Kidney (tissue), 22 donors: ENCODE measurements at places on chromosomes 6 and 20. TPM values are rescaled to one million over a fixed set of nuclear protein-coding genes. Genes with fewer than 3 reads are reported as not detected.

- no peak for DNase-seq
Observed at GRCh38 chr20:41152108-41152757, 14.9 kb downstream of the PLCG1 start.

GRCh38 chr6:34236443-34237315 is at the start of gene HMGA1:
Gene HMGA1 (plus strand): TSS chr6:34236873. CDS start chr6:34240781, 3,908 bp downstream.
- peak; percentile 94 for DNase-seq

DNA sequence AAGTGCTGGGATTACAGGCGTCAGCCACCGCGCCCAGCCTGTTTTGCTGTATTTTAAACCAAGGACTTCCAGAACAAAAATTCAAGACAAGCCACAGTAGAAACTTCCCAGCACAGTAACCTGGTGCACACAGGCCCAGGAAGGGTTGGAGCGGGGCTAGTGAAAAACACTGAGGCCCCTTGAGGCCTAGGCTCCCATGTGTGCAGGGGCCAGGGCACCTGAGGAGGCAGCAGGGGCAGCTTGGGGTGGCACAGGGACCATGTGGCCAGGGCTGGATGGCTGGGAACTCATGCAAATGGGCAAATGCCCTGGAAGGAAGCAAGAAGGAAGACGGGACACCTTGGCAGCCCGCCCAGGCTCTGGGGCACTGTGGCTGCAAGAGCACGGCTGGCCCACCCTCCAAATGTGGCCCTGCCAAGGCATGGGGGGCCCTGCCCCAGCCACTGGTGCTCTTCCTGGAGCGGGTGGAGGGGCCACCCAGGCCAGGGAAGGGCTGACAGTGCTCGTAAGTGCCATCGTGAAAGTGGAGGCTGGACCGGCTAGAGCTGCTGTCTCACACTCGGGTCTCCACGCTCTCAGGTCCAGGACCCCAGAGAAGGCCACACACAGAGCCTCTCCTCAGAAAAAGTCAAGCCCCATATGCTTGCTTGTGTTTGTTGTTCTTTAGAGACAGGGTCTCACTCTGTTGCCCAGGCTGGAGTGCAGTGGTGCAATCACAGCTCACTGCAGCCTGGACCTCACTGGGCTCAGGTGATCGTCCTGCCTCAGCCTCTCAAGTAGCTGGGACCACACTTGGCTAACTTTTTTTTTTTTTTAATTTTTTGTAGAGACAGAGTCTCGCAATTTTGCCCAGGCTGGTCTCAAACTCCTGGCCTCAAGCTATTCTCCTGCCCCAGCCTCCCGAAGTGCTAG is 10.3 kb downstream of the SLC2A4RG start:
- DNase-seq: no peak

DNA sequence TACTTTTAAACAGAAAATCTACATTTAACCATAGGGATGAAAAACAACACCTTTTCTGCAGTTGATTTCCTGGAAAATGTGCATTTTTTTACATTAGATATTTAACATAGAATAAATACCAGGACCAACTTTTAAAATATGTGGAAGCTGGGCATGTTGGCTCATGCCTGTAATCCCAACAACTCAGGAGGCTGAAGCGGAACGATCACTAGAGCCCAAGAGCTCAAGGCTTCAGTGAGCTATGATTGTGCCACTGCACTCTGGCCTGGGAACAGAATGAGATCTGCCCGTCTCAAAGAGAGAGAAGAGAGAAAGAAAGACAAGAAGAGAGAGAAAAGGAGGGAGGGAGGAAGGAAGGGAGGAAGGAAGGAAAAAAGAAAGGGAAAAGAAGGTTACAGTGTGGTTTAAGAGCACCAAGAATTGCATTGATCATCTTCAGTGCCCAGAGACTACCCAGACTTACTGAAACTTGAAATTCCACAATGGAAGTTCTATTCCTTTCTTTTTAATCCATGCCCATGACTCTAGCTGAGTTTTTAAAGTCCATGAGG is 189.4 kb upstream of the ARID1B start:
- DNase-seq: no peak

DNA sequence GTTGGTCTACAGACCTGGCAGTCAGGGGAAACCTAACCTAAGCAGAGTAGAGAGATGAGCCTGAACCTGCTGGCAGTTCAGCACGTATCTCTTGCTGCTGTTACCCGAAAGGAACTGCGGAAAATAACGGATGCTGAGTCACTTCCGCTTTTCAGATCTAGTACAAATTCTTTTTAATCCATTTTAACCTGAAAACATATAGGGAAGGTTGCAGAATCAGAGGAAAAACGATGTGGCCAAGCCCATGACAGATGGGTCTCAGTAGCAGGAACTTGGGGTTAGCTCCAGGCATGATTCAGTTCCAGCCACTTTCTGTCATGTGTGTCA is 351.9 kb upstream of the PRND start:
- no peak for DNase-seq

DNA sequence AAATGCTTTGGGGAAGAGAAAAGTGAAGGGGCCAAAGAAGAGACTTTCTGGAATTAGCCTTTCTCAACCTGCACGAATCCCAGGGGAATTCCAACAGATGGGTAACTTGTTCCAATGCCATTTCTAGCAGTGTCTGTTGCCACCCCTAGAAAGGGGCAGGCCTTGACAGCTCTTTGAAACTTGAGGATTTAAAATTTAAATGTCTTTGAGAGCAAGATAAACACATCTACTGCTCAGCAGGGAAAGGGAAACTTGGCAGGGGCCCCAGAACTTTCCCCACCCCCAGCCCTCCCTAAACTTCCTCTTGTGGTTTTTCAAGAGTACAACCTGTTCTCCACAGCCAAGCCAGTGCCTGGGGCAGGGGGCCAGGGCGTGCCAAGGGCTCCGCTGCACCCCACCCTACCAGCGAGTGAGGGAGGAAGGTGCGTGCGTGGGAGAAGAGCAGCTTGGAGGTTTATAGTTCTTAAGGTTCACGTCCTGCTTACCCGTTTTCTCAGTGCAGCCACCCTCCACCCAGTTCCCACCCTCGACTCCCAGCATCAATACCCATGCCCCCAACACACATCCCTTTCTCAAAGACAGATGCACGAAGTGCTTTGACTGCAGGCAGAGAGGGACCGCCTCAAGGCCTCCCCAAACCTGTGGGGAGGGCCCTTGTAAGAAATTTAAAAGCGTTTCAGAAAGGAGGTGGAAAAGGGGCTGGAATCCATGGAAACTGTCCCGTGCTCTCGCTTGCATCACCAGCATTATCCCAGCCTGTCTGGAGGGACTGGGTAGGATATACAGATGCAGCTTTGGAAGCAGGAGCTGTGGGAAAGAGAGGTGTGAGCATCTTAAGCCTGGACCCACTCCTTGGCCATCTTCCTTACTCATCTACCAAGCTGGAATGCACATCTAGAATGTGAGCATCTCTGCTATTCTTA is 4.5 kb upstream of the TAF8 start:
- DNase-seq: peak; percentile 99

DNA sequence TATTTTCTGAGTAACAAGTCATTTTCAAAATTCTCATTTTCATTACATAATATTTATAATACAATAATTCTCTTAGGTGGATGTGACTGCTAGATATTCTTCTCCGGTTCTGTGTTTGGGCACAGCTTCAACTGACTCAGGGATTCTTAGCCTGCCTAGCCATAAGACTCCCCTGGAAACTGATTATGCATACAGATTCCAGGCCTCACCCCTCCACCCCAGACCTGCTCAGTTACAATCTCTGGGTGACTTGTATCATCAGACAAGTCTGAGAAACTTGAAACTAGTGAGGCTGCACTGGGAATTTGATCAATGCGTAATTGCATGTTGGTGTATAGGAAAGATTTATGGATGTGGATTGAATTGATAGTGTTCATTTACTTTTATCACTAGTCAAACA is 25.4 kb downstream of the FLRT3 start:
- no peak for DNase-seq

- DNase-seq: no peak
Observed at GRCh38 chr6:110232450-110232849, 52.2 kb downstream of the CDC40 start.

DNA sequence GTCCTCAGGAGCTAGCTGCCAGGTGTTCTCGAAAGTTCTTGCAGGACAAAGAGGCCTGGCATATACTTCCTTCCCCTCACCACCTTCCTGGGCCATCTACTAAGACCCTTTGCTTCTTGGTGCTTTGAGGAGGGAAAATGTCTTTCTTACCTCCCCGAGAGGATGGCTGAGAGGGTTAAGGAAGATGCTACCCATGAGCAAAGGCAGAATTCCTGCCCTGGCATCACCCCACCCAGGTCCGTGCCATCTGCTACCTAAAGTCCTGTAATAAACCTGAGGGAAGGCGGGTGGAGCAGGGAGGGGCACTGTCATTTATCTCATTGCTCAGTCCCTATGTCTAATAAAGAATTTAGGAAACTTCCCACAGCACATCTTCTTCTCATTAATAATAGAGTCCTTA is 16.2 kb downstream of the GFOD1 start:
- DNase-seq: no peak

Gene TRAPPC3L
- not detected for total RNA-seq

Gene KIAA0408
- 2.7 TPM for total RNA-seq

Gene VARS2
- total RNA-seq: 34.5 TPM

Gene TRIM27
- 47.7 TPM for total RNA-seq
